ENCODE measurements at places on chromosomes 6 and 20. TPM values are rescaled to one million over a fixed set of nuclear protein-coding genes. Genes with fewer than 3 reads are reported as not detected.

LTB gene
- not detected for total RNA-seq

ABHD16B gene
- not detected for total RNA-seq

TMEM170B gene
- total RNA-seq: 0.15 TPM

B3GAT2 gene
- under 0.01 TPM for total RNA-seq

DPPA5 gene
- not detected for total RNA-seq

DEF6 gene
- total RNA-seq: 3.0 TPM

COX7A2 gene
- total RNA-seq: 981 TPM

RHAG gene
- total RNA-seq: not detected

TRIM10 gene
- not detected for total RNA-seq

TTBK1 gene
- not detected for total RNA-seq

SEMG1 gene
- total RNA-seq: not detected

DLL1 gene
- total RNA-seq: 0.17 TPM

TCP11 gene
- total RNA-seq: 0.15 TPM

TRERF1 gene
- total RNA-seq: 7.0 TPM

BPIFB2 gene
- total RNA-seq: not detected

BPIFB4 gene
- not detected for total RNA-seq

TFAP2B gene
- not detected for total RNA-seq

SRMS gene
- not detected for total RNA-seq

CNR1 gene
- total RNA-seq: 0.45 TPM

LPA gene
- not detected for total RNA-seq

ARMH2 gene
- not detected for total RNA-seq

LAMA5 gene
- 32.1 TPM for total RNA-seq

TNFAIP3 gene
- 3.4 TPM for total RNA-seq

GTSF1L gene
- not detected for total RNA-seq

C6orf15 gene
- total RNA-seq: not detected

SPATA25 gene
- total RNA-seq: 0.15 TPM

LIN28B gene
- total RNA-seq: not detected

CYB5R4 gene
- 7.6 TPM for total RNA-seq

PFDN4 gene
- 93.5 TPM for total RNA-seq

CRYBG1 gene
- total RNA-seq: 8.2 TPM

SLC2A10 gene
- 21.4 TPM for total RNA-seq

VGLL2 gene
- not detected for total RNA-seq

MSH5 gene
- total RNA-seq: 10.9 TPM

LY6G5C gene
- total RNA-seq: 2.2 TPM

UST gene
- total RNA-seq: 7.1 TPM

AHI1 gene
- 10.8 TPM for total RNA-seq

SLA2 gene
- total RNA-seq: not detected

CGA gene
- not detected for total RNA-seq

SPATS1 gene
- total RNA-seq: not detected

PNLDC1 gene
- not detected for total RNA-seq

MEP1A gene
- total RNA-seq: not detected

ADGB gene
- total RNA-seq: not detected

MPC1 gene
- 32.9 TPM for total RNA-seq

EYA4 gene
- 8.1 TPM for total RNA-seq

HLA-DRA gene
- not detected for total RNA-seq

IL20RA gene
- total RNA-seq: 0.45 TPM

HDGFL1 gene
- total RNA-seq: not detected

BPI gene
- total RNA-seq: not detected

TFAP2A gene
- total RNA-seq: not detected

HLA-DQB1 gene
- total RNA-seq: not detected

TSPO2 gene
- not detected for total RNA-seq

CAGE1 gene
- total RNA-seq: not detected
